ENCODE measurements at places on chromosomes 7 and 10.
A peak's percentile ranks its signal among the peaks of the same experiment; 100 is the strongest.

GRCh38 chr7:40884241-40884640 lies 749.4 kb downstream of the SUGCT start:
- no peak for DNase-seq

DNA sequence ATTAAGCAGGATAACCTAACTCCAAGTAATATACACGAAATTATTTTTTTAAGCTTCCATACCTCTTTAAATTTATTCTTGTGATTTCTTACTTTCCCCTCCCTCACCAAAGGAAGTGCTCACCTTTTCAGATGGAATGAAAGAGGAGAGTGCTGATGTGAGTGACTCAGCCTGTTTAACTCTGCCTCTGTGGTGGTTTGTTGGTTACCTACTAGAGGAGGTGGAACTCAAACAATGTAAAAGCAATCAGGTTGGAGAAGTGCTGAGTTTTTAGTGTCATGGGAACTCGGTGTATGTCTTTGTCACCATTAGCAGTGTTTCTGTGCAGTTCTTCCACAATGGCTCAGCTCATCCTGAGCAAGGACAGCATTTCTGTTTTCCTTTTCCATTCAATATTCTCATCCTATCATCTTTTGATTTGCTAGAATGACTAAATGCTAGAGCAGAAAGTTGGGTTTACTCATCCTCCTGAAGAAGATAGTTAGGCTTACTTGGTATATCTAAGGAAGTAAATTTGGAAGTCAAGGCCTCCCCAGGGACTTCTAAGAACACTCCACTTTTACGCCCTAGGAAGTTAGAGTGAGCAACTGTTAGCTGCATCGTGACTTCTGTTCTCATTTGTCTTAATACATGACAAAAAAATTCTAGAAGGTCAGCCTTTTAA lies 6.0 kb downstream of the ADD3 start:
- no peak for DNase-seq

DNA sequence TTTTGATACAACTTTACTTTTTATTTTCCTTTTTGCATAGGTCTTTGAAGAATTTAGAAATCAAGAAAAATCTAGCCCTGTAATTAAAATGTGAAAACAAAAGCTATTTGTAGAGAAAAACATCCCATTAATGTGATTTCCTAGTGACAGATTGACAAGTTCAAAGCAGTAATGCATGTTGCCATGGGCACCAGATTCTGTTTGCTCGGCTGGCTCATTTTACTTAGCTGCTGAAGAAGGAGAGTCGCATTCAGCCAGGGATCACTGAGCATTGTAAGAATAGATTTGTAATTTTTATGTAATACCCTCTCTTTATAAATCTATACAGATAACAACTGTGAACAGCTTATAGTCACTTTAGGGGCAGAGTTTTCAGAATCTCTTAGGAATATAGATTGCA lies 28.5 kb downstream of the DNAJB9 start:
- no peak for DNase-seq

DNA sequence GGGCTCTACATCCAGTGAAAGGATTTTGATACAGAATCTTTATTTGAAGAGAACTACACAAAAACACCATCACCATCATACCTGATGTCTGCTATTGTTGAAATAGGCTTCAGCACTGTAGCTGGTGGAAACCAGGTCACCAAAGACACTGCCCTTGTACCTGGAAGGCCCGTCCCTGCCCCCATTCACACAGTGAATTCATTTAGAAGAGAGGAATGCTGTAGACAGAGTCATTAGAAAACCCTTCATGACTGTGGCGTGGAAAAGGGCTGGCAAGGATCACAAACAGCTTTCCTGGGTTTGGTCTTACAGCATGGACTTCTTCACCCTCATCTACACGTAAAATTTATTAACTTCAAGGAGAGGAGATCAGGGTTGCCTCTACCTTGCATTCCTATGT lies 202.0 kb upstream of the NRP1 start:
- DNase-seq = no peak

- DNase-seq = no peak
Observed at GRCh38 chr10:26335574-26336093, 102.5 kb upstream of the APBB1IP start.

GRCh38 chr7:54338319-54338718 lies 203.9 kb upstream of the VSTM2A start:
- DNase-seq = no peak

- no peak for DNase-seq
Observed at GRCh38 chr7:155745737-155746136, 66.5 kb downstream of the SHH start.

DNA sequence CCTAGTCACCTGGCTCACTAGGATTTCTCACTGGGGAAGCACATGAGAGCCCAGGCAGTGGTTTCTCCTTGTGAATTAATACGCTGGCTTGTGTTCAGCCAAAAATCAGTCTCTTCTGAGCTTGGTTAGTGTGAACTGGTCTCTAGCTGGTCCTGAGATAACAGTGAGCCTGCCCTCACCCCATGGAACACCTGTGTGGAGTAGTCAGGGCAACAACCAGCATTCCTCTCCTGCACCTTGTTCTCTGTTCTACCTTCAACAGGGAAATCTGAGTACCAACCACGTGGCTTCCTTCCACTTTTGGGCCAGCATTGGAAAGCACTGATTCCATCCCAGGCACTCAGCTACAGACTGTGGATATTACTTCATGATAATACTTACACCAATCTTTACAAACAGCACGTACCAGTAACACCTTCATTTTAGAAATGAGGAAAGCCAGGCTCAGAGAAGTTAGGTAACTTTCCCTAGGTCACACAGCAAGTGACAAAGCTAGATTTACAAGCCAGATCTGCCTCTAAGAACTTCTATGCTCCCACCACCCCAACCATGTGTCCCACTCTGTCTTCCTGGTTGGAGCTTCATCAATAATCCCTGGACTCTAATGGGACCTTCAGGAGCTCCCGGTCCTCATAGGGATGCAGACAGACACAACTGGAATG lies 106.6 kb downstream of the GRID1 start:
- no peak for DNase-seq

GRCh38 chr7:51080622-51081269 lies 235.9 kb downstream of the COBL start:
- no peak for DNase-seq

DNA sequence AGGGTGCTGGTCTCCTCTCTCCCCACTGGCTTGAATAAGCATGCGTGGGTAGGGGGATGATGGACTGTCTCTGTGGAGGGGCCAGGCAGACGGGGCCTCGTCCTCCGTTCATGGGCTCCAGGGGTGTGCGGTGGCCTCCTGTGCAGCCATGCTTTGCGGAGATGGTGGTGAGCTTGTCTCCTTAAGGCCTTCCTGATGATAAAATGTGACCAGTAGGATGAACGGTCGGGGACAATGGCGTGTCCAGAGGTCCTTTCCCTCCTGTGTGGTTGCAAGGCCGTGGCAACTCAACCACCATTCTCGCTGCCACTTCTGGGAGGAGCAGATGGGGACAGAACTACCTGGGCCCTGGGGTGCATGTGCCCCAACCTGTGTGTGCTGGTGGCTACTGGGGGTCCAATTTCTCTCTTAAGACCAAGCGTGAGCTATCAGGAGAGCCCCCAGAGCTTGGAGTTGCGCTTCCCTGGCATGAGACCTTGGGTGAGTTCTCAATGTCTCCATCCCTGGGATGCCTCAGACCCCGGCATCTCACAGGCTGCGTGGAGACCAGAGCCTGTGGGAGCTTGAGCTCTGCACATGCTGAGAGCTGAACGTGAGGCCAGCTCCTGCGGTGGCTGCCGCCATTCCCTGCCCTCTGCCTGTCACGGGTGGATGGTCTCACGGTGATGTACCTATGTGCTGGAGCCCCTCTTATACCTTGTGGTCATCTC lies 112.2 kb downstream of the INPP5A start:
- DNase-seq = no peak

GRCh38 chr7:157678501-157678900 lies 341.7 kb downstream of the DNAJB6 start:
- DNase-seq = no peak

DNA sequence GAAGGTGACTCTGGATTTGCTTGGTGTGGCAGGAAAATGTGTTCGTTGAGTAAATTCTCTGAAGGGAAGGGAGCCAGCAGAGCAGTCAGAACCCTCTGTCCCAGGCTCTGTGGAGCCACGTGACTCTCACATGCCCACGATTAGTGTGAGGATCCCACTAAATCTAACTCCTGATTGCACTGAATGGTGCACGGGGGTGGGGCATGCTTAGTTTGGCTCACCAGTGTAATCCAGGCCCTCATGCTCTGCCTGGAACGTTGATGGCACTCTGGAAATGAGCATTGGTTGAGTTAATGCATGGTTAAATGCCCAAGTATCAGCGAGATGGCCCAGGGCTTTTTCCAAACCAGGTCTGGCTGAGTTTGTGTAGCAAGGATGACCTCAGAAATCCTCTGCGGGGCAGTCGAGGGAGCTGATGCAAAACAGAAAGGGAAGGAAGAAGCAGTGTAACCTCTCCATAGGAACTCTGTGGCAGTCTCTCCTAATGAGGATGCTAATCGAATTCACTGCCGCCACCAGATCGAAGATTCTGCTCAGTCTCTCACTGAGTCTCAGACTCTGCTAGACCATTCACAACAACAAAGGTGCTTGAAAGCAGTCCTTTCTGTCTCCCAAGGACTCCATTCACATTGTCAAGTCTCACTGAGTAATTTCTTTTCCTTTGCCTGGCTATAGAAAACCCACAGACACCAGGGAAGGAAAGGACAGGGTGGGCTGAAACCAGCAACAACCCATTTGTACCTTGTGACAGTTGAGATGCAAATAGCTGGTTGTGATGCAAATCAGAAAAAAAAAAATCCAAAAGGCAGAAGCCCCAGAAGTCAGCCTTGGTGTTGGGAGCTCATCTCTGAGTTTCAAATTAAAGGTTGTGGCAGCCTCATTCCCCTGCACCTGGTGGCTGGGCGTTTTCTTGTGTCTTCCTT lies 98.1 kb downstream of the C10orf105 start:
- DNase-seq = no peak

GRCh38 chr7:73992101-73992562 lies 35.8 kb upstream of the ELN start:
- no peak for DNase-seq

GRCh38 chr7:104357166-104357565 lies 28.8 kb downstream of the LHFPL3 start:
- DNase-seq = no peak

DNA sequence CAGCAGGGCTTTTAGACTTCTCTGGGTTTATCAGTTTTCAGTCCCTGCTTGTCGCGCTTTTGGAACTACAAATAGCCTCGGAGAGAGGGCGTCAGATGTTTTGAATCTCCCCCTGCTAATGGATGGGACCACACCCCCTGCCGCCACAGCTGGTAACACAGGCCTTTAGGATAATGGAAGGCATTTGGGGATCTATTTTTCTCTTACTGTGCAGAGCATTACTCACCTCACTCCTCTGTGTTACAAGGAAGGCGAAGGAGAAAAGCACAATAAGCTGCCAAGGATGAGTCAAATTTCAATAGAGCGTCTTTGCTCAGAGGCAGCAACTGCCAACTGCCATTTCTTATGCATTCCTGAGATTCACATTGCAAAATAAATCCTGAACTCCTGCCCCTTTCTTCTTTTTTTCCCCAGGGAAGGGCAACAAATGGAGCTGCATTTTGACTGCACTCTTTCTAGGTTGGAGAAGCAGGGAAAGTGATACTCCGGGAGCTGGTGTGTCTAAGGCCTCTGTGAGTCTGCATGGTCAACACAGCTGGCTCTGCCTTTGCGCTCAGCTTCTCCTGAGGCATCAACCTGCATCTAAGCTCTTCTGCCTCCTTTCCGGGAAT lies 31.5 kb upstream of the SMNDC1 start:
- no peak for DNase-seq

DNA sequence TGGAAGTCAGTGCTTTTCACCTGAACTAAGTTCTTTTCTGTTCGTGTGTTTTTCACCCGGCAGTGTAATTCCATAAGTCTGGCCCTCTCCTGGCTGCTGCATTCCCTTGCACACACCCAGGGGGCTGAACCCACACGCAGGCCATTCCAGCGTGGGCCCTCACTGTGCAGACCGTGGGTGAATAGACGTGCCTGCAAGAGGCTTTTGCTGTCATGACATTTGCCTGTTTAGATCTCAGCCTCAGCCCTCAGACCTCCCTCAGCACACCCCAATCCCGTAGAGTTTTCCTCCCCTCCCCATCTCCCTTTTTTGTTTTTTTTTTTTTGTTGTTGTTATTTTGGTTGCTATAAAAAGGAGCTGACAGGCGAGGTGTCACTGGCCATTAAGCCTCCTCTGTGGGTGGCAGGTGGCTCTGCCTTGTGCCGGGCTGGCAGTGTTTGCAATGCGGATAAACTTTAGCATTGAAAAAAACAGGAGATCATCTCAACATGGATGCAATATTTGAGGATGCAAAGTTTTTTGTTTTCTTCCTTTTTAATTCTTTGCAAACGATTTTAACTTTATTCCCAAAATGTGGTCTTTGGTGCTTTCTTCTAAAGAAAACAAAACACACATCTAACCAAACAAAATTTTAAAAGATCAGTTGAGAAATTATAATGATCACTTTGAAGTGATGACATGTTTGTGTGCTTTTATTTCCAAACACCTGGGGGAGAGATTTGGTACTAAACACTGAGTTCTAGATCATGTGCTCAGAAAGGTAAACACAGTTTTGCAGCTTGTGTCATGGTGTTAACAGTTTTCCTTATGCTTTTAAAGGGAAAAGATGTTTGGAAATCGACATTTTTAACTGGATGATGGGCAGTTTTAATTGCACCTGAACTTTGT lies 58.8 kb downstream of the WDR37 start:
- no peak for DNase-seq

GRCh38 chr7:1678081-1678543 lies 8.0 kb downstream of the ELFN1 start:
- DNase-seq = no peak

DNA sequence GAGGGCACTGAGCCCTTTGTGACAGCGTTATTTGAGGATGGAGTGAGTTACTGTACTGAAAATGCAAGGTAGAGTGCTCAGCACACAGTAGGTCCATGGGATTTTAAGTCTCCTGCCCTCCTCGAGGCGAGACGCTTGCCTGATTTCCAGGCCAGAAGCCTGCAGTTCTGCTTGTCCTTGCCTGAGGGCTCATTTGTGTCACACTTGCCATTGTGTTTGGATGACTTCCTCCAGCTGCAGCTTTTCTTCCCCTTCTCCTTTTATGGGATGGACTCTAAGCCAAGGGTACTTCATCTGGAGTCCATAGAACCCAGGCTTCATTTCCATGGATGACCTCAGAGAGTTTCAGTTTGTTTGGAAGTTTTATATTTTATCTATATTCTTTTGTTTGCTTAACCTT lies 304.2 kb upstream of the BMPER start:
- no peak for DNase-seq

DNA sequence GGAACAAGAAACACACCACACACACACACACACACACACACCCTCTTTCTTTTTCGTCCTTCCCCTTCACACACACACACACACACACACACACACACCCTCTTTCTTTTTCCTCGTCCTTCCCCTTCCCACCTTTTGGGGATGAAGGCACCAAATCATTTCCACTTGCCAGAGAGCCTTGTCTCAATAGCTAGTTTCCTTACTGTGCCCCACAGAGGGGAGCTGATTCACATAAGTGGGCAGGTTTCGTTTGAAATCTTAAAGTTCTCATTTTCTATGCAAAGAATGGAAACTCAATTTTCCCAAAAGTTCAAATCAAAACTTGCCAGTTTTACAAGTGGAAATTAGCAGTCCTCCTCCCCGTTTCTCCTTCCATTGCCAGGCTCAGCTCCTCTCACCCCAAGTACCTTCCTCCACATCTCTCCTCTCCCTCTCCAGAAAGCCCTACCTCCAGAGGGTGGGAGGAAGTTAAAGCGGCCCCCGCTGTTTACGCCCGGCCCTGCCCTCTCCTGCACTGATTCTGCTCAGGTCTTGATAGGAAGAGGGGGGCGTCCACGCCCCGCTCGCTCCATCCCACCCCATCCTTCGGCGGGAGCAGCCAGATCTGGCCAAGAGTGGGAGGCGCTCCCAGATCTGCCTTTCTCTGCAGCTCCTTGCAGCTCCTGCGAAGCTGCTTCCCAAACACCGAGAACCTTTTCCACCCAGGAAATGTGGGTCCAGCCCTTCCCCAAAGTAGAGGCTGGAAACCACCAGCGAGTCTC lies 1.3 kb downstream of the CTTNBP2 start:
- peak; percentile 69 for DNase-seq
